ENCODE measurements at places on chromosomes 2 and 18.

GRCh38 chr18:11951390-11951851, 29.9 kb upstream of the IMPA2 start:
- no peak for DNase-seq

DNA sequence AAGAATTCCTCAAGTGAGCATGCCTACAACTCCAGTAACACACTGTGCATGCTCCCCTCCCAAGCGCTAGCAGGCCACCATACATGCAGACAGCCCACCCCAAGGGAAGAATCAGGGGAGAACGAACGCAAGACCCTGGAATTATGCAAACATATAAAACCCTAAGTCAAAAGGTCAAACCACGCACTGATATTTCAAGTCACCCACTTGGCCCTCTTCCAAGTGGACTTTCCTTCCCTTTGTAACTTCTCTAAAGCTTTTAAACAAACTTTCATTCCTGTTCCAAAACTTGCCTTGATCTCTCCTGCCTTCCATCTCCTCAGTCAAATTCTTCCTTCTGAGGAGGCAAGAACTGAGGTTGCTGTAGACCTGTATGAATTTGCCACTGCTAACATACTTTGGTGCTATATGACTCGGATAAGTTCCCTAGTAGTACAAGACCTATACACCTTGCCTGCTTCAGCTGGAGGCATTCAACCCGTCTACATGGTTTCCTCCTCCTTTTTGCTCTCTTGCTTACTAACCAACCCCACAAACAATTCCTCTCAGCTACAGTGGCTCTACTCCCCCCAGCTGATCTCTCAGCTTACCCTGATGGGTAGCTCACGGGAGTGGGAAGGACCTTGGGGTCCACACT, 11.1 kb upstream of the RPIA start:
- DNase-seq = no peak

DNA sequence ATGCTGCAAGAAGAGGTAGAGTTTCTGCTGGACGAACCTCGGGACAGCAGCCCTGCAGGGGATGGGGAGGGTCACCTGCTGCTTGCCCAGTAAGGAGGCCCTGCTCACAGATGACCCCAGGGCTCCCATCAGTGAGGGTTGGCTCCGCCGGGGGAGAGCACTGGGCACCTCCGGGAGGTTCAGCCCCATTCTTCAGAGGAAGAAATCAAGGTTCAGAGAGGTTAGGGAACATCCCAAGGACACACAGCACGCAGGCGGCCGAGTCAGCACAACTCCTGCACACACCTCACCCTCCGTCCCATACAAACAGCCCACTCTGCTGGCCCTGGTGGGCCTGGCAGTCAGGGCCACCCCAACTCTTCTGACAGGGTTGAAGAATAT, 11.7 kb upstream of the CCDC74B start:
- no peak for DNase-seq

DNA sequence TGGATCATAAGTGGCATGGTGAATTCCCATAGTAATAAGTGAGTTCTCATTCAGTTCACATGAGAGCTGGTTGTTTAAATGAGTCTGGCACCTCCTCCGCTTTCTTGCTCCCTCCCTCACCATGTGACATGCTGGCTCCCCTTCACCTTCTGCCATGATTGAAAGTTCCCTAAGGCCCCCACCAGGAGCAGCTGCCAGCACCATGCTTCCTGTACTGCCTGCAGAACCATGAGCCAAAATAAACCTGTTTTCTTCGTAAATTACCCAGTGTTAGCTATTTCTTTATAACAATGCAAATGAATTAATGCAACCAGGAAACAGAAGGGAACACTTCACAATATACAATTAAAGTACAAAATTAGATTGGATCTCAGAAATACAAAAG, 257.0 kb downstream of the MREG start:
- DNase-seq = no peak

DNA sequence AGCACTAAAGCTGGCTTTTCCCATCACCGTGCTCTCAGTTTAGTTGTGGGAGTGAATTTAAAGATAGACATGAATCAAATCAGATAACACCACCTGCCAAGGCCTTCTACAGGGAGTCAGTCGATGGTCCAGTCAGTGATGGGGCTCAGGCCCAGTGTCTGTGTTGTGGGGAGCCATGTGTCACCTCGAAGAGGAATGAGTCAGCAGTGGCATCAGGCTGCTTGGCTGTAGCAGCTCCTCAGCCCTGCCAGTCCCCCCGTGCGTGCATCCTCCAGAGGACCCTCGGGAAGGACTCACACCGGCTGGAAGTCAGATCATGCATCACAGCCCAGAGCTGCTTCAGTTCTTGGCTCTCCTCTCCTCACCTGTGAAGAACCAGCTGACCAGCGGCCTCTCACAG, 420.4 kb upstream of the RAB6C start:
- no peak for DNase-seq

- no peak for DNase-seq
Observed at GRCh38 chr2:237450583-237450982, 36.5 kb upstream of the MLPH start.

DNA sequence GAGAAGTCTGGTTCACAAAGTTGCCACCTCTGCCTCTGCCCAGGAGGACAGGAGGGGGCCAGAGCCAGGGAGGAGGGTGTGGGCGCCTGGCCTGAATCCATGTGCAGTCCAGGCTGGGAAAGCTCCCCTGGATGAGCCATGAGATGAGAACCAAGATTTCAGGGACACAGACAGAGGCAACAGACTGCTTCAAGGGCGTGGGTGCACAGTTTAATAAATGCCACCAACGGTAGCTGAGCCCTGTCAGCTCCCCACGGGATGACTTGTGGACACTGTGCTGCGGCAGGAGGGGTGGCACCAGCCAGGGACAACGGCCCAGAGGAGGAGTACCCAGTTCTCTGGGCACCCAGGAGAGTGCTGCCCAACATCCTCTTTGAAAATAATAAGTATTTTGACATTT, 15.2 kb downstream of the CAPG start:
- DNase-seq = no peak

- no peak for DNase-seq
Observed at GRCh38 chr2:102620332-102620731, 979 bp downstream of the SLC9A2 start.

DNA sequence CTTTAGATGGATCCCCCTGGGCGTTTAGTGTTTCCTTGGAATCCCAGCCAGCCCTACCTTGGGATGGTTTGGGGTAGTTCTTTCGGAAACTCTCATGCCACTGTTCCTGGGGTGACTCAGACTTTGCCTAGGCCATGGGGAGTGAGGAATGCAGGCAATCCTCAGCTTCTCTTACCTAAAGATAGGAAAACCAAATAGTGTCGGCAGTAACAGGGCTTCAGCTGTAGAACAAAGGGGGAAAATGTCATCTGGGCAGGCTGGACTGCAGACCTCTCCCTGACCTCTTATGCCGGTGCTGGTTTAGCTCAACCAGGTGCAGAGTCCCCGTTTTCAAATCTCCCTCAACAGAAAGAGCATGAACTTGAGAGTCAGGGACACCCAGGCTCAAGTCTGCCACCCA, 252.1 kb downstream of the TSN start:
- no peak for DNase-seq

DNA sequence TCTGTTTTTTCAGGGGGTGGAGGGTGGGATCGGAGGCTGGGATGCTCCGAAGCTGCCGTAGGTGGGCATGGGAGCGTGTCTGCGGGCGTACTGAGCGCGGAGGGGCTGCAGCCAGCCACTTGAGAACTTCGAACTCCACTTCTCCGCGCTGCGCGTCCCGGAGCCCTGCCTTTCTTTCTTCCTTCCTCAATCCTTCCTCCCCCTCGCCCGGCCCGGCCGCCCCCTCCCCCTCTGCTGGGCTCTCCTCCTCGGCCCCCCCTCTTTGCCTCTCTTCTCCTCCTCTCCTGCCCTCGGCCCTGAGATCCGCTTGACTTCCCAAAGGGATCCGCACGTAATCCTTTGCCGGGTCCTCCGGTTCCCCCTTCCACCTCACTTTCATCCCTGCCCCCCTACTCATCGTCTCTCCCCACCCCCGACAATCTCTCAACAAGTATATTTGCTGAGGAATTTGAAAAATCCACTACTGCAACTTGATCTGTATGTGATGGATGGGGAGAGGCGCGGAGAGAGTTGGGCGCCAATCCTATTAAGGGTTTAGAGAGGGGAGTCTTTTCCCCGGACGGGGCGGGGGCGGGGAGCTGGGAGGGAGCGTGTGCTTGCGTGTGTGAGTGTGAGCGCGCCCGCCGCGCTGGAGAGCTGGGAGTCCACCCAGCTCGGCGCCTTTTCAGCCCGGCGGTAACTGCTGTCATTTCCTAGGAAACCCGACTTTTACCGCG, 1.1 kb downstream of the GLI2 start:
- no peak for DNase-seq

DNA sequence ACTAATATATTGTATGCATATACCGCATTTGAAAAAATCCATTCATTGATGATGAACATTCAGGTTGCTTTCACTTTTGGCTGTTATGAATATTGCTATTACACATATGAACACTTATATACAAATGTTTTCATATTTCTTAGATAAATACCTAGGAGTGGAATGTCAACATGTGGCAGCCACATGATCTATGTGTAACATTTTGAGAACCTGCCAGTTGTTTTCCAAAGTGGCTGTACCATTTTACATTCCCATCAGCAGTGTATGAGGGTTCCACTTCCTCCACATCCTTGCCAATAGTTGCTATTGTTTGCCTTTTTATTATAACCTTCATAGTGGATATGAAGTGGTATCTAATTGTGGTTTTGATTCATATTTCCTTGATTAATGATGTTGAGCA, 40.5 kb downstream of the CCDC85A start:
- DNase-seq = no peak

DNA sequence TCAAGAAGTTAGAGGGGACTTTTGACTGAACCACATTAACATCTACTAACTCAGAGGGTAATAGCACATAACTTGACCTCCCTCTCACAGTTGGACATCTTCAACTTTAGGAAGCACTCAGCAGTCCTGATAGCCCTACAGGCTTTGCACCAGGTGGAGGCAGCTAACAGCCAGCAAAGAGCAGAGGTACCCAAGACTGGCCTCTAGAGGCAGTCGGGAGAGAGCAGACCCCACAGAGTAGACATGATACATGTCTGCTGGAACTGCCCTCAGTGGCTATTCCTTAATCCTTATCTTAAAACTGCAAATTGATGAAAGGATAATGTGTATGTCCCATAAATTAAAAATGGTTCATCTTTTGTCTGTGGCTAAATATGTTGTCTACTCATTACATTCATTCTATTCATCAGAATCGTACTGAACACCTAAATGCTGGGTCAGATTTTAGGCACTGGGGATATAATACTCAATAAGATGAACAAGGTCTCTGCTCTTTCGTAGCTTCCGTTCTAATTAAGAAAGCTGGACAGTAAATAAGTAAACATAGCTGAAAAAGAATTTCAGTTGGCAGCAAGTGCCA, 49.8 kb downstream of the CAB39 start:
- no peak for DNase-seq

- no peak for DNase-seq
Observed at GRCh38 chr2:85265304-85265703, 62.5 kb downstream of the TGOLN2 start.

DNA sequence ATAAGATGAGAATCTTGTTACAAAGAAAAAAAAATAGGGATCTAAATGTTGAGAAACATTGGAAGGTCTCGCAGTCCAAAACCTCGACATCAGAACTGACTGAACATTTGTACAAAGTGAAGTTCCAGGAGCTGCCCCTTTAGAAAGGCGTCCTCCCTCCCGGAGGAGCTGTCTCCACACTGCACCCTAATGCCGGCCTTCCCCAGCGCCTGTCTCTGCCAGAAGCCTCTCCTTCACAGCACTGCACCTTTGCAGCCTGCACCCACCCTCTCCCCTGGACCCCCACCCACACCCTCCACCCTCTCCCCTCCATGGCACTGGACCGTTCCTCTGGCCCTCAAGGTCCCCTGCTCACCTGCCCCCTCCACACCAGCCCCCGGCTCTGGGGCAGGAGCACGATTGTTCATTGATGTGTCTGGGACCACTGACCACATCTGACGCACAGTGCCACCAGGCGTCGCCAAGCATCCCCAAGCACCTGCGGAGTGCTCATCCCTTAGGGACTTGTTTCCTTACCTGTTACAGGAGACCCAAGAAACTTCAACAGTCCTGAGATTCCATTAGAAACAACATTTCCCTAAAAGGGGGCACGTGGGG, 90.3 kb upstream of the SNTG2 start:
- DNase-seq = no peak

DNA sequence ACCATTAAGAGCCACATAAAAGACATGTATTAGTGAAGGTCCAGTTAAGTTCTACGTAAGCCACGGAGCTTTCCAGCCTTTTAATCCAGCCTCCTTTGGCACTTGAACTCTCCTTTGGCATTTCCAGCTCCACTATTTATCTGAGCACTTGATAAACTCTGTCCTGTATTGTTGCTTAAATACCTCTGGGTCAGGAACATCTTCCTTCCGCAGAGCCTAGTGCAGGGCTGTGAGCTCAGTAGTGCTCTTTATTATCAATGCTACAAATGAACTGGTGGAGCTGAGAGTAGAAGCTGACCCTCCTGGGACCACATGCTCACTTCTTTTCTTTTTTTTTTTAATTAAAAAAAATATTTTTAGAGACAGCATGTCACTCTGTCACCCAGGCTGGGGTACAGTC, 4.9 kb downstream of the STPG4 start:
- no peak for DNase-seq

DNA sequence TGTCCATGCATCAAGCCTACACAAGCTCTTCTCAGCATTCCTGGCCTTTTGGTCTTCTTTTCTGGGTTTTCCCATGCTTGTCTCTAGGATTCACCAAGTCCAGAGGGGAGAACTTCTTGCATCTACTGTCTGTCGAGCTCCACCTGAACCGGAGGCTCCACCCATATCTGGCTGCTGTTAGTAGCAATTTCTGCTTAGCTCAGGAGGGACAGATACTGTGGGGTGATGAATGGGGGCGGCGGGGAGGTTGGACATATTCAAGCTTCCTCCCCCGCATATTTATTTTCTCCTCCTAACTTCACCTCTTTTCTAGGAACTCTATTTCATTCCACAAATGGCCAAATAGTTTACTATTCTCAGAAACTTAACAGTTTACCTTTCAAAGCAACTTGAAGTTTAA, 163.5 kb downstream of the PTH2R start:
- DNase-seq = no peak

DNA sequence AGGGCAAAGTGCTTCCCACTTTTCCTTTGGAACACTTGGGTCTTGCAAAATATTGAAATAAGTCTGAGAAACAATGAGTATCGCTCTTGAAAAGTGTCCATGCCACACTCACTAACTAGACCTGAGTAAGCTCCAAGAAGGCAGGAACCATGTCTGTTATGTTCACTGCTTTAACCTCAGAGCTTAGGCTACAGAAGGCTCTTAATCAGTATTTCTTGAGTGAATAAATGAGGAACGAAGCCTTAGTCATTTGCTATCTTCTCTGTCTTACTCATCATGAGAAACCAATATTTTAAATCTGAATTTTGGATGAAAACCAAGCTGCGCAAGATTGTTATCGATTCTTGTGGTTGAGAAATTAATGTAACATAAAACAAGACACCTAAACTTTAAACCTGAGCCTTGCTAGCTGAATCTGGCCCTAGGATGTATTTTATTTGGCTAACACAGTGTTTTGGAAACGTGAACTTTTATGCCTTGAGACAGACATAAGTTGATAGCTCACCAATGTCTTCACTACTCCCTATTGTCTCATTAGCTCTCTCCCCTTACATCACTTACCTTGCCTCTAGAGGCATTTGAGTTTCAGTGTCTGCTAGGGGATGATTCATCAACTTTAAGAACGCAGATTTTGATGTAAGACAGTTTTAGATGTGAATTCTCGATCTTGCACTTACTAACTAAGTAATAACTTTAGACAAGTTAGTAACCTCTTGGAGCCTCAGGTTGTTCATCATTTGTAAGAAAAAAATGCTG, 392.8 kb upstream of the MEIS1 start:
- no peak for DNase-seq
